Peyer's patch (tissue), 4 donors: ENCODE measurements at places on chromosomes 16 and 17. TPM values are rescaled to one million over a fixed set of nuclear protein-coding genes. Genes with fewer than 3 reads are reported as not detected.

DNA sequence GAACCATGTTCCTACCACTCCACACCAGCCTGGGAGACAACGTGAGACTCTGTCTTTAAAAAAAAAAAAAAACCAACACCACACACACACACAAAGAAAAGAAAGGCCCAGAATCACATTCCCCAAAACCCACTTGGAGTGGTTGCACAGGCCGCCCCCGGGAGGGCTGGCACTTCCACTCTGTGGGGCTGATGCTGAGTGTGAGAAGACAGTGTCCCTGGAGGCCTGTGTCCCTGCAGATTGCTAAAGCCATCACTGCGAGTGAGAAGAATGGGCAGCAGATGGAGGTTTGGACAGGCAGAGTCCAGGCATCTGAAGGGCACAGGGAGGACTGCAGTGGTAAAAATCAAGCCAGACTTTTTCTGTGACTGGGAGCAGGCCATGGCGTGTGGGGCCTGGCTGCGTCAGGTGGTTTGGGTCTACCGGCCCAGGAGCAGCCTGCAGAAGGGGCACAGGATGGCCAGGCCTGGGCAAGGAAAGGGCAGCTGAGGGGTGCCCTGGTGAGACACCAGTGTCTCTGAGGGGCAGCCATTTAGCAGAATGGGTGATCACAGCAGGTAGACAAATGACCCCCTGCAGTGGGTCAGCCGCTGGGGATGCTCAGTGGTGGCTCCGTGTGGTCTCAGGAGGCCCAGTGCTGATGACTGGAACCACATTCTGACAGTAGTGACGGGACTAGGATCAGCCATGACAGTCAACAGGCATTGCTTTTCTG is 13.1 kb downstream of the CTRB2 start:
- no peak for DNase-seq

GRCh38 chr17:80729016-80729415 is 184.4 kb downstream of the RPTOR start:
- DNase-seq = no peak

DNA sequence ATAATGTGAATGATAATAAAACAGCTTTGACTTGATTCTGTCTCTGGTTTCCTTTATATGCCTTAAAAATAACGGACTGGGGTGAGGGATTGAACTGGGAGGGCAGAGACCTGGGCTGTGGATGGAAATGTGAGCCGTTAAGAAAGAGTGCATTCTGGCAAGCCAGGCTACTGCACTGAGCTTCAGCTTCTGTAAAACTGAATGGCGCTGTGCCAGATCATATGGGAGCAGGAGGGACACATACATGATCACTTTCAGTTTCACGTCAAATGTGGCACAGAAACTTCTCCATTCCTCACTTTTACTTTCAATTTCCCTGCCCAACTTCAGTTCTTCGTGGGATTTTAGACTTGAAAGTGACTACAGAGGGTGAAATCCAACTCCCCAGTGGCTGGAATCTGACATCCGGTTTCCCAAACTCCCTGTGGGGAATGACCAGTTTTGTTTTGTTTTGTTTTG is 1.1 kb downstream of the MT2A start:
- DNase-seq = peak; percentile 55

DNA sequence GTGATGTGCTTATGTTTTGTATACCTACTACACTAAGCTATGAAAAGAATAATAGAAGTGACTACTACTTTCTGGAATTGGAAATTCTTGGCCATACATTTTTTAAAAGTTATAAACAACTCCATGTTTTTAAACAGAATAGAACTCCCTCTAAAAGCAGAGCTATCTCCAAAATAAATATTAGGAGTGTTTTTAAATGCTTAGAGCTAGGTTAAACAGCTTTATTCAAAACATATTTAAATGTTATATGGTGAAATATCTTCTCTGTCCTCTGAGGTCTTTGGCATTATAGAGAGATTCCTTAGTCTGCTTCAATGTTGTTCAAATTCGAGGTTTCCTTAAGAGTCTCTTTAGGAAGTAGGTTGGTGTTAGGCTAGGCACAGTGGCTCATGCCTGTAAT is 22.9 kb upstream of the PSMC5 start:
- no peak for DNase-seq

GRCh38 chr17:57687642-57688041 is 57.5 kb downstream of the CCDC182 start:
- no peak for DNase-seq

GRCh38 chr17:32299580-32300164 is 34.0 kb downstream of the RHBDL3 start:
- DNase-seq = no peak

GRCh38 chr16:79587897-79588296 is 12.6 kb downstream of the MAF start:
- DNase-seq = no peak

DNA sequence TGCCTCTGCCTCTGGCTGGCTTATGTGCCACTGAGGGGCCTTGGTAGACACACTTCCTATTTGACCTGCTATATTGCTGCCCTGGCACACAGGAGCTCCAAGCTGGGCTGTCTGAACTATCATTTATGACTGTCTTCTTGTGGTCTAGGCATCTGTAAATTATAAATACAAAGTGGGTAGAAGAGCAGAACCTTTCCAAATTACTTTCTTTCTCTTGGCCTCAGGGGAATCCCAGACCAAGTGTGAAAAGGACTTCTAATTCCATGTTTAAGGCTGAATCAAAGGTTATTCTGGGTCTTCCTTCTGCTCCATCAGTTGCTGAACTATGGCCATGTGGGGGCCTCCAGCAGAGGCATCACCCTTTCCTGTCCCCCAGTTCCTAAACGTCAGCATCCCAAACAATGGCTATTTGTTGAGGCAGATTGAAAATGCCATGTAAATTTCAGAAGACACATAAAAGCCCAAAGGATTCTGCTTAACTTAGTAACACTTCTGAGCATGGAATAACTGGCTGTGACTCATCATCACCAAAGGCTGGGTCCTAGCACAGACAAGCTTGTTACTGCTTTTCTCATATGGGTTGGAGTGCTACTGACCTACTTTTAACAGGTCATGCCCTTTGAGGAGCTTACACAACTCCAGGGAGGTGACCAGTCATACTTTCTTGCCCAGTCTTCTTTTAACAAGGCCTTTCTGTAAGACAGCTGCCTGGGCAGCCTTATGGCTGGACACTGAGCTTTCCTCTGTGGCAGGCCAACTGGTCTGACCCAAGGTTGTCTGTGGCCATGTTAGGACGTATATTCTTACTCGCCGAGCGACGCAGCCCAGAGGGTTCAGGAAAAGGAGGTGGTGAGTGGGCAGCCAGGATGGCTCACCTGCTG is 154.8 kb downstream of the VPS53 start:
- DNase-seq = no peak

DNA sequence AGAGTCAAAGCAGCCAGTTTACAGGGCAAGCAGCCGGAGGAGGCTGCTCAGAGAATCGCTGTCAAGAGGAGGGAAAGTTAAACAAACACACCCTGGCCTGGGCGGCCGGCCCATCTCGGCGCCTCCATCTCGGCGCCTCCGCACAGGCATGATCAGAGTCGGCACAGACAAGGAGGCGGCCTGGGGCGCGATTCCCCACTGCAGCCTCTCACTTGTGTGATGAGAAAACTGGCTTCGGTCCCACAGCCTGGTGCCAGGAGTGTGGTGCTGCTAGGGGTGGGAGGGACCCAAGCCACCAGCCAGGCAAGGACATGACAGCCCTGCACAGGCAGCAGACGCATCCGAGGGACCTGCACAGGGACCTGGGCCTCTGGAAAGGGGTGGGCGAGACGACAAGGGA is 17.7 kb downstream of the SLC38A10 start:
- DNase-seq = no peak

DNA sequence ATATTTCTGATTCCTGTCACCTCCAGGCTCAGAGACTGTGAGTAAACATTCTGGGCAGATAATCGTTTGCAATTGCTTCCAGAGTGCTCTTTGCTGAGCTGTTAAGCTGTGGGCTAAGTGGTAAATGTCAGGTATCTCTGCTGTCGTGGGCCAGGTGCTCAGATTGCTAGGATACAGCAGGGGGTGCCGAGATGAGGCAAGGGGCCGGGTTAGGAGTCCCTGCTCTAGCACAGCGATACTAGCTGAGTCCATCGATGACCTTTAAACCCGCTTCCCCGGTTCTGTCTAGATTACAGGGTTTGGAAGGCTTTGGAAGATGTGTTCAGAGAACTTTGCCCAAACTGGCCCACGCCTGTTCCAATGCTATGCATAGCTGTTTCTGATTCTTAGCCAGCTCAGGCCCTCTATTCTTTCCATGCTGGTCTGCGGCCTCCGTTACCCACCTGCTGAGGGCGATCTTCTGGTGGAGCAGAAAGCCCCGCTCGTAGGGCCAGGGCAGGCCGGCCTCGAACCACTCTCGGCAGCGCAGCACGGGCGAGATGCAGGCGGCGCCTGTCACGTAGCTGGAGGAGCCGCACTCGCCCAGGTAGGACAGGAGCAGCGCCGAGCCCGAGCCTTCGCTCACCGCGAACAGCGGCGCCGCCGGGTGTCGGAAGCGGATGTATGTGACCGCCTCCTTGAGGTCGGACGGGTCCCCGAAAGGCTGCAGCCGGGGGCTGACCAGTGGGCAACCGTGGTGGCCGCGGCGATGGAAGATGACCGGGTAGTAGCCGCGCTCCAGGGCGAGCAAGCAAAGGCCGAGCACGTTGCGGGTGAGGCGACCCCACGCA is 979 bp downstream of the ABHD15 start:
- peak; percentile 67 for DNase-seq

- DNase-seq = no peak
Observed at GRCh38 chr17:74289688-74290087, 15.7 kb downstream of the DNAI2 start.

DNA sequence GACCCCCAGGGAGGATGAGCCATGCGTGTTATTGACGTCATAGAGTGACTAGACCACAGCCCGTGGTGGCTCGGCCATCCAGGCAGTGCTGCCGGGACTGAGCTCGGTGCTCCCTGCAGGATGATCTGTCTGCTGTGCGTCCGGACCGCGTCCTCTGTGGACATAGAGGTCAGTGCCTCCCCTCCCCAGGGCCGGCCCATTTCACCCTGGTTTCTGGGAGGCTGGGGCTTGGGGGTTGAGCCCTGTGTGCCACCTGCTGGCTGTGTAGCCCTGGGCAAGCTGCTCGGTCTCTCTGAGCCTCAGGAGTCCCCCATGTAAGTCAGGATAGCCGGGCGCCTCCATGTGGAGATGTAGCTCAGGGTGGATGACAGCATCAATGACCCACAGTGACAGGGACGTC is 8.3 kb downstream of the TSC2 start:
- DNase-seq = no peak

DNA sequence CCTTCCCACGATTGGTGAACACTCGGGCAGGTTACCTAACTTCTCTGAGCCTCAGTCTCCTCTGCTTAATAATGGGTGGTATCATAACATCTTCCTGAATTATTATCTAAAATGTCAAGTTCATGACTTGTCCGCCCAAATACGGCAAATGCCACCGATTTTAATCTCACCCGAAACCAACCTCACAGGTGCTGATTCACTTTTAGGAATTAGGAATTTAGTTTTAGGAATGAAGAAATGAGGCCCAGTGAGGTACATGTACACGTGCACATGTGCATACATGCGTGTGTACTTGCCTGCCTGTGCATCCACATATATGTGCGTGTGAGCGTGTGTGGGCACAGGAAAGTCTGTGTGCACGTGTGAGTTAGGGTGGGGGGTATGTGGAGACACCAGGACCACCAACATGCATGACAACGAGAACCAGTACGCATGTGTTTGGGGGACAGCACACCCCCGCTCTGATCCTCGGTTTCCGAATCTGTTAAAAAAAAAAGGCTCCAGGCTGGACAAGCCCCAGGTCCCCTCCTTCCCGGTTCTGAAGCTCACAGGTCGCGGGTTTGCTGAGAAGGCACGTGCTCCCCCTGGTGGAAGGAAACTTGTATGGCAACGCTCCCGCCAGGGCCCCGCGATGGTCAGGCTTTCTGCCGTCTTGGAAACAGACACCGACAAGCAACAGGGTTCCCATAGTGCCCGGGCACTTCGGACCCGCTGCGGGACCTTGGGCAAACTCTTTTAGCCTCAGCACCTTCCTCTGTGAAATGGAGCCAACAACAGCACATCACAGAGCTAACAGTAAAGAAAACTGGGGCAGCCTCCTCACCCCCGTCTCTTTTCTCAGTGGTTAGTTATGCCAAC is 219.2 kb downstream of the RBFOX3 start:
- DNase-seq = peak; percentile 63

- DNase-seq = no peak
Observed at GRCh38 chr17:32583053-32583452, 96.3 kb downstream of the CDK5R1 start.

GRCh38 chr17:7070712-7071111 is 9.3 kb downstream of the CLEC10A start:
- no peak for DNase-seq

DNA sequence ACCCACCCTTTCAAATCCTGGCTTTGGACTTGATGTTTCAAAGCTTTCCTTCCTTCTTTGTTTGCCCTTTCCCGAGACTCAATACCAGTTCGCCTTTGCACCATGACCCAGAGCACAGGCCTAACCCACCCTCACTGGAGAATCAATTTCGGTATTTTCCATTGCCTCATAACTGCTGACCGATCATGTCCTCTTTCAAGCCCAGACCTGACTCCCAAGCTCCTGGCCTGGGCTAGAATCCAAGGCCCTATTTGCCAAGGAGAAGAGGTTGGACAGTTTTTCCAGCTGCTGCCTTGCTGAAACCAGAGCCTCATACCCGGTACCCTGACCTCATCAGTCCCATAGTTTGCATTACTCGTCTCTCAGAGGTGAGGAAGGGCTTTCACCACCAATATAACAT is 35.3 kb upstream of the HELZ start:
- no peak for DNase-seq

DNA sequence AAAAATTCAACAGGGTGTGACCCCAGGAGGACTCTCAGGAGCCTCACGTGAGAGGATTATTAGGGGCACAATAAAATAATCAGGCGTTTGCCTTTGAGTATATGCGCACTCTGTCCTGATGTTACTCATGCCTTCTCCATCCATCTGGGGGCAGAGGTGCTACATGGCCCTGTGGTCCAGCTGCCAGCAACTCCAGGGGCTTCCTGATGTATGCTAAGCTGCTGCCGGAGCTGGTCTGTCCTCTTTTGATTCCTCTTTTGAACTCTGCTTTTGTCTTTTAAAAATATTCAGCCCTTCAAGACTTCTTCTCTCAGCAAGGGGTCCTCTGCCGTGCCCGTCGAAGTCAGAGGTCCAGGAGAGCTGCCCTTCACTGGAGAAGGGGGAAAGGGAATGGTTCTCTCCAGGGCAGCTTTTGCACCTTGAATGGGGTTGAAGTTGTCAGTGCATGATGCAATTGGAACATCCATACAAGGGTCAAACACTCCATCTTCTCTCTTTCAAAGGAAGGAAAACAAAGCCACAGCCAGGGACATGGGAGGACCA is 431.4 kb downstream of the SHISA9 start:
- no peak for DNase-seq

- no peak for DNase-seq
Observed at GRCh38 chr16:79532785-79533184, 67.8 kb downstream of the MAF start.

- no peak for DNase-seq
Observed at GRCh38 chr17:33560165-33560564, 267.1 kb upstream of the ASIC2 start.

- no peak for DNase-seq
Observed at GRCh38 chr16:66706506-66706880, 9.9 kb upstream of the CMTM4 start.

The ZNF385C gene
- total RNA-seq = not detected

The EPOP gene
- total RNA-seq = not detected

The MPP2 gene
- 0.53 TPM for total RNA-seq

The OR1D2 gene
- not detected for total RNA-seq
